Activated CD4-positive, alpha-beta T cell treated with anti-CD3 and anti-CD28 coated beads, Interleukin-2, Interleukin-6, amounts not matched to agents 100 ng/mL and 50 ng/mL, durations not matched to agents 16 hours and 8 hours (primary cell): ENCODE measurements at places on chromosomes 12 and 14.

DNA sequence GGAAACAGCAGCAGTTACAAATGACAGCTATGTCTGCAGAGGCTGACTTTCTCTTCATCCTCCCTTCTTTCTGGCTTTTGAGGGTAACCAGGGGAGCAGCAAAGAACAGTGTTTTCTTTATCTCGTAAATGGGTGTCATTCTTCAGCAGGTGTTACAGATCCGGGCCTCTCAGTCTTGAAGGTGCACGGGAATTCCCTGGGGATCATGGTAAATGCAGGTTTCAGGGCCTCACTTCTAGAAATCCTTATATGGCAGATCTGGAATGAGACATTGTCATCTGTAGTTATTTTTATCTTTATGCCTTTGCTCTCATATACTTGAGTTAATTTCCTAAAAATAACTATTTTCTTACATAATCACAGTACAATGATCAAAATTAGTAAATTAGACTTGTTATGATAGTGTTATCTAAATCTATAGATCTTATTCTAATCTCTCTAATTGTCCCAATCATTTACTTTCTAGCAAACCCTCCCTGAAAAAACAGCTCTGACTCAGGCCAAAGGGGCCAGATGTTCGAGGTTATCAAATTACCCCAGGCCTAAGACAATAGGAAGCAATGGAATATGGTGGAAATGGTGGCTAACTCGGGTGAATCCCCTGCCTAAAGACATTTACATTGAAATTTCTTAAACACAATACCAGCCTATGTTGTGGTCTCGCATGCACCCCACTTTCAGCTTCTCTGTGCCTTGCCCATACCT, 145.0 kb downstream of the CAND1 start:
- DNase-seq: no peak

DNA sequence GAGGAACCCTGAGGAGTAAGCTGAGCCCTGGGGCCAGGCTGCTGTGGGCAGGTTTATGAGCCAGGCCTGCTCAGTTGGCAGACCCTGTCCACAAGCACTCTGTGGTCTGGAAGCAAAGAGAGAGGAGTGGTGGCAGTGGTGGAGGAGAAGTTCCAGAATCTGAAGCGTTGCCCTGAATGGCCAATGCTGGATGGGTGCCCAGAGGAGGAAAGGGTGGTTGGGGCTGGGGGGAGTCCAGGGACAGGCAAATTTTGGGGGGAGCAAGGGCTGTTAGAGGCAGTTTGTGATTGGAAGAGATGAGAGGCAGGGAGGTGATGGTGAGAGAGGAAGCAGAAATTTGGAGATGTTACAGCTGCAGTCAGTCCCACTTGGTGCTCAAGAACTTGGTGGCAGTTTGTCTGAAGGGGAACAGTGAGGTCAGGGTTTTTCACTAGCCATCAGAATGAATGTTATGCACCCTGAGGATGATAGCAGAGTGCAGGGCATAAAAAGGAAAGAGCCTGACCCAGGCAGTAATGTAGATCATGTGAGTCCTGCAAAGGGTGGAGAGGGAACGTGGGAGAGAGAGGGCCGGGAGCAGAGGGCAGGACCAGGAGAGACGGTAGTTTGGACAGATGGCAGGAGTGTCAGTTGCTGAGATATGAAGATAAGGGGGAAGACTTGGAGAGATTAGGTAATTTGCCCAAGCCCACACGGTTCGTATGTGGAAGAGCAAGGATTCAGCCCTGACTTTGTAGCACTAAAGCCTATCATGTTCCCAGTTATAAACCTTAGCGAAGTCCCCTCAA, 51.2 kb downstream of the GALNT8 start:
- DNase-seq: no peak

- DNase-seq: no peak
These were observed 8.2 kb downstream of the ULK1 start for GRCh38 chr12:131902332-131903241.

- DNase-seq: no peak
These were observed 8.2 kb downstream of the ZFC3H1 start for GRCh38 chr12:71655495-71655894.

GRCh38 chr12:68530965-68531364, 79.7 kb upstream of the RAP1B start:
- DNase-seq: no peak

GRCh38 chr12:101927999-101928398, 50.6 kb downstream of the DRAM1 start:
- DNase-seq: no peak

GRCh38 chr14:79493081-79493645, 718.1 kb downstream of the DIO2 start:
- no peak for DNase-seq

DNA sequence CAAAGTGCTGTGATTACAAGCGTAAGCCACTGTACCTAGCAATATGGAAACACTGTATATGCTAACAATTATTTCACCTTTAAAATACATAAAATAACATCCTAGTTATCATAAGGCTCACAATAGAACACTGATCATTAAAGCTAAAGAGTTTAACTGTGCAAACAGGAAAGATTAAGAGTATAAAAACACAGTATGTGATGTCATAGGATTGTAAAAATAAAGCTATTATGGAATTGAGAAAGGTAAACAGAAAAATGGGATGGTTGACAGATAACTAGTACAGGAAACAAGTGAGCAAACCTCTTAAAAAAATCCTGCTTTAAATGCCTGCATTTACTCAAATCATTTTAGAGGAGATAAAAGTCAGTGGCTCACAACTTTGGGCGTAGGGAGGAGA, 10.8 kb upstream of the IPO8 start:
- DNase-seq: no peak

- DNase-seq: no peak
These were observed 34.1 kb upstream of the INF2 start for GRCh38 chr14:104655128-104655848.

GRCh38 chr14:71533390-71533789, 398.8 kb upstream of the RGS6 start:
- DNase-seq: no peak

- DNase-seq: peak; percentile 17
These were observed 37.0 kb upstream of the TMEM263 start for GRCh38 chr12:106918746-106919145.

GRCh38 chr12:22578328-22578727, 34.0 kb upstream of the C2CD5 start:
- no peak for DNase-seq
